ENCODE measurements at places on chromosomes 12 and 14. TPM values are rescaled to one million over a fixed set of nuclear protein-coding genes. Genes with fewer than 3 reads are reported as not detected.

The PCED1B gene
- 86.5 TPM for total RNA-seq

The ASCL1 gene
- not detected for total RNA-seq

The B4GALNT3 gene
- 2.7 TPM for total RNA-seq

The VAMP1 gene
- 33.4 TPM for total RNA-seq

The OAS3 gene
- total RNA-seq = 10.0 TPM

The CLEC9A gene
- not detected for total RNA-seq

The CIROP gene
- not detected for total RNA-seq

The RIMBP2 gene
- not detected for total RNA-seq

The SERPINA1 gene
- total RNA-seq = 0.55 TPM

The CORO1C gene
- 71.0 TPM for total RNA-seq

The KRT75 gene
- total RNA-seq = not detected

The KCNMB4 gene
- total RNA-seq = 0.38 TPM

The SAMD15 gene
- total RNA-seq = 0.61 TPM

The PRB2 gene
- total RNA-seq = not detected

The KCNC2 gene
- total RNA-seq = not detected

The LMO3 gene
- total RNA-seq = not detected

The RFX4 gene
- not detected for total RNA-seq

The PKP2 gene
- 0.19 TPM for total RNA-seq

The SIRT4 gene
- total RNA-seq = 3.7 TPM

The BHLHE41 gene
- total RNA-seq = not detected

The SLC7A8 gene
- total RNA-seq = 0.40 TPM

The PRH2 gene
- total RNA-seq = not detected

The P2RX2 gene
- not detected for total RNA-seq

The TGM1 gene
- total RNA-seq = 2.6 TPM

The MYO1H gene
- not detected for total RNA-seq

The ZNF891 gene
- 1.9 TPM for total RNA-seq

The FIGNL2 gene
- 0.55 TPM for total RNA-seq

The MYF6 gene
- not detected for total RNA-seq

The TSPAN19 gene
- not detected for total RNA-seq

The PALS1 gene
- total RNA-seq = 5.9 TPM

The SLC24A4 gene
- total RNA-seq = not detected

The BIN2 gene
- 47.0 TPM for total RNA-seq

The SLC2A13 gene
- 9.4 TPM for total RNA-seq

The ADAM20 gene
- total RNA-seq = 0.15 TPM

The TMEM119 gene
- total RNA-seq = not detected

The OR10G2 gene
- total RNA-seq = not detected

The HCAR1 gene
- total RNA-seq = 0.15 TPM

The EID3 gene
- total RNA-seq = 6.2 TPM

The AGAP2 gene
- 29.7 TPM for total RNA-seq

The RAP1B gene
- 289 TPM for total RNA-seq

The SERPINA4 gene
- total RNA-seq = not detected

The AMDHD1 gene
- total RNA-seq = 1.7 TPM

The ERH gene
- 398 TPM for total RNA-seq

The AMIGO2 gene
- total RNA-seq = 16.3 TPM

Measured in activated CD8-positive, alpha-beta memory T cell treated with anti-CD3 and anti-CD28 coated beads for 36 hours (primary cell).